ENCODE measurements at places on chromosomes 3 and 15.

DNA sequence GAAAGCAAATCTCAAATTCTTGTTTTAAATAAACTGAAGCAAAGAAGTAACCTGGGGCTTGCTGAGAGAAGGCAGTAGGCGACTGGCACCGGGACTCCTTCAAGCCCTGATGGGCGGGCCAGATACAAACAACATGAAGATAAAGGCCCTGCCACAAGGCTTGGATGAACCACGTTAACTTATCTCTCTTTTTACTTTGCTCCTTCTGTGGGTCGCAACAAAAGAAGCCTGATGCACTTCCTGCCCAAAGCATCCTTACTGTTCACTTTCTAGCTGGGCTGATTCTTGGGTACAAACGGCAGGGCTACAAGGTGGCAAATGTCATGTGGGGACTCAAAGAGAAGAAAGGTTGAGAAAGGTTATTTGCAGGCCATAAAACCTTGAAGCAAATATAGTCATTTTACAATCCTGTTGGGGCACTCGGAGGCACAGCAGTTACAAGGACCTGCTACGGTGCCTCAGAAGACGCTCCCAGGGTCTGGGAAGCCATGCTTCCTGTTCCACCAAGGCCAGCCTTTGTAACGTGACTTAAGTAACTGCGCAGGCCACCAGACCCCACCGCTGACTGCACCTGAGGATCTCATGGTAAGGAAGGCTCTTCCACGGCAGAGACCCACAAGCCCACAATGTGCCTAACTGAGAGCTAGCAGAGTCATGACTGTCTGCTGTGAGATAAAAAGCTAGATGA, 71.1 kb downstream of the CHSY1 start:
- no peak for DNase-seq

DNA sequence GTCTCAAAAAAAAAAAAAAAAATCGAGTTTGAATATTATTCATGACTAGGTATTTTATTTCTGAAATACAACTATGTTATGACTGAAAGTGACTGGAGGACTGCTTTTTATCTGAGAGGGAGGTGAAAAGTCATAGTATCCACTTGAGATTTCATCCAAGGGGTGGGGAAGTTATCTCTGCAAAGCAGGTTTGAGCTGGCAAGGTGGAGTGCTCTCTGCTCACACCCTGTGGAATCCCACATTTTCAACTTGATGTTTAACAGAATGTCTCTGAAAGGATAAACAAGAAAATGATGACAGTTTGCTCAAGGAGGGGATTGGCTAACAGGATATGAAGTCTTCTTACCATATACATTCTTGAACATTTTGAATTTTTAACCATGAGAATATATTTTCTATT, 27.3 kb upstream of the SEC62 start:
- no peak for DNase-seq

DNA sequence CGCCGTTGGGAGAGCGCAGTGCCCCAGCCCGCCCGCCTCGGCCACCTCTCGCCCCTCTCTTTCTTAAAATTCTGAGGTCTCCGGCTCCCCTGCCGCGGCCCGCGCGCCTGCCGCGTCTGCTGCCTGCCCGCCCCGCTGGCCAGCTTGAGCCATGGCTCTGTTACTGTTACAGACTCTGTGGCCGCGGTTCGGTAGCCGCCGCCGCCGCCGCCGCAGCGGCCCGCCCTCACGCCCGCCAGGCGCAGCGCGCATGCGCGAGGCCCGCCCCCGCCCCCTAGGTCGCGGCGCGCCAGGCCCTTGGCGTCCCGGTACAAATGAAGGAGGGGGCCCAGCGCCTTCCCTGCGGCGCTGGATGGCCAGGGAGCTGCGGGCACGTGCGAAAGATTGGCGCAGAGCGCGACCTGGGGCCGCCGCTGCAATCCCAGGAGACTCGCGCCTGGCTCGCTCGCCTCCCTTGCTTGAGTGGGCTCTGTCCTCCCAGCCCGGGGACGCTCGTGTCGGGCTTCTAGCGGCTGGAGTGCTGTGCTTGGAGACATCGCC, at the start of gene ONECUT1:
ONECUT1 (minus strand) TSS at position 168 of the 540 bp plus-strand sequence. CDS start 452 bp downstream, outside the sequence.
- peak; percentile 57 for DNase-seq

GRCh38 chr3:125434582-125435011, 59.5 kb upstream of the ZNF148 start:
- no peak for DNase-seq

DNA sequence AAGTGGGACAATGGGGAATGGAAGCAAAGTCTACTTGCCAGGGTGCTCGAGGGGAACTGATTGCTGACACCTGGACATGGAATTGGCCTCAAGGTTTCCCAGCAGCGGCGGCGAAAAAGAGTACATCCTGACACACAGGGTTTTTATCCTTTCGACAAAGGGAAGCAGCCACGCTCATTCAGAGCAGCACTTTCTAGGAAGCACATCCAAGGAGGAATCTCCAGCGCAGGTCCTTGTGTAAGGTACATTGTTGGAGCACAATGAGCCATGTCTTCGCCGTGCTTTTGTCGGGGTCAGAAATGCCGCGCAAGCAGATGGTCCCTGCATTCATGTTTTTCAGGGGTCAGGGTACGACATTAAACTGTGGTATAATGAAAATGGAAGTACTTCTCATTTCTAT, 16.8 kb downstream of the CACNA1D start:
- no peak for DNase-seq

DNA sequence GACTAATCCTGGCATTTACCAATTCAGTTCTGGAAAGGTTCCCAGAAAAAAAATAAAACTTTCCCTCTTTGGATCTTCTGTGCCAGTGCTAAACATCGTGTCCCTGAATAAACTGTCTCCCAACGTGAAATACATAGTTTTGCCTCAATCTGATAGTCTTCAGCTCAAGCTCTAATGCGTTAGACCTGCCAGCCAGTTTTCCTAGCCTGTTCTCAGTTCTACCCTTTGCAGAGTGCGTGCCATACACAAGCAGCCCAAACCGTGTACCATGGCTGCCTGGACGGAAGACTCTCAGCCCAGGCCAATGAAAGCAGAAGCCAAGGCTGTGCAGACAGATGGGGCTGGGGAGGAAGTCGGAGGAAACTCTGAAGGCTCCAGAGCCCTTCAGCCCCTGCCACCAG, 11.4 kb upstream of the OCA2 start:
- DNase-seq = no peak

DNA sequence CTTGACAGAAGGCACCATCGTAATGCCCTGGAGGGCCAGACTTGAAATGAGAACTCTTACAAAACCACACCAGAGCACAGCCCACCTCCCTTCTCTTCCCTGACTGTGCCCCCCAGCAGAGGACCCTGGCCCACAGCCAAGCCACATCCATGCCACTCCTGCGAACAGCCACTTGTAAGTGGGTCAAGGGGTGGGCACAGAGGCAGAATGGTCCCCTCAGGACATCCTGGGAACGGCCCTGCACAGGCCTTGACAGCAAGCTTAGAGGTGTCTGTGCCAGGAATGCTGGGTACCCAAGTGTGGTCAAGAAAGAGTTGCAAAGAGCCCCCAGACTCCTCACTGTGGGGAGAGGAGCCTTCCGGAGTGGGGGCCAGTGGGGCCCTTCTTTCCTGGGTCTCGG, 33.3 kb downstream of the HCN4 start:
- no peak for DNase-seq

- no peak for DNase-seq
Observed at GRCh38 chr3:121517953-121518655, 27.7 kb downstream of the POLQ start.

DNA sequence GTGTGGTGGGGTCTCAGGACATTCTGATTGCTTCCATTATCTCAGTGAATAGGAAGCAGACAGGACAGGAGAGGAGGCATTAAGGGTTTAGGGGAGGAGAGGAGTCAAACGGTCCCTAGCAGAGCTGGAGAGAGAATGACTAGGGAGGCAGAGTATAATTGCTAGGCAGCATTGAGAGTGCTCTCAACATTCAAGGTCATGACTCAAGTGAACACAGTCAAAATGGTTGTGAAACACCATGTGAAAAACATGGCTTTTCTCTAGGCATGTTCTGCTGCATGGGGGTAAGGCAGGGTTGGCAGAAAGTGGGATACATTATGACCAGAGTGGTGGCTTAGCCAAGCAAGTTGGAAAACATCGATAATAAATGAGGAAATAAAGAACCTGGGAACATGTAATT, 19.5 kb upstream of the HRH1 start:
- DNase-seq = no peak

DNA sequence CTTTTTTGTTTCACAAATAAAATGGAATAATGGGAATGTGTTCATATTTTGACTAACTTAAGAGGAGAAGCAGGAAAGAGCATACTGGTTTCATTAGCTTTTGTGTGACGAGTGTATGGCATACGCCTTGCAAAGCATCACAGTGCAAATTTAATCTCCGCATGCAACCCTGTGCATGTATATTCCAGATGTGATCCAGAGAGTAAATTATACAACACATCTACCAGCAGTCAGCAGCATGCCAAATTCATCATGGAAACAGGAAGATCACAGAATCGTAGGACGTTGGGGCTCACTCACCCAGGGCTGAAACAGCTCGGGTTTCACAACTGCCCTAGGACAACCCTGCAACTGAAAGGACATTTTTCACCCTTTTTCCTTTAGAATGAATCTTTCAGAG, 53.4 kb downstream of the ADAMTS9 start:
- DNase-seq = no peak

DNA sequence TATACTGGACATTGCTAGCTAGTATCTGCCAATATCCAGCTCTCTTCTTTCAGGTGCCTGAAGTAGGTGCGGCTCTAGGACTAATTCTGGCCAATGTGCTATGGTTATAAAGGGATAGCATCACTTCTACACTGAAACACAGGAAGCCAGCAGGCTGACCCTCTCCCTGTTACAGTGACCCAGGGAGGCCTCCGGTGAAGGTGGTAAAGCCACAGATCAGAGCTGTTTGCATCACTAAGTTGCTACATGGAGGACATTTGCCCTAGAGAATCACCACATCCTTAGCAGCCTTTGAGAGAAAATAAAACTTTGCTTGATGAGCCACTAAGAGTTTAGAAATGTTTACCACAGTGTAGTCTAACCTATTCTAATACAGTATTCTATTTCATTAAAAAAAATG, 161.4 kb downstream of the CHST2 start:
- no peak for DNase-seq

- no peak for DNase-seq
Observed at GRCh38 chr3:156038869-156039268, 81.5 kb upstream of the KCNAB1 start.

DNA sequence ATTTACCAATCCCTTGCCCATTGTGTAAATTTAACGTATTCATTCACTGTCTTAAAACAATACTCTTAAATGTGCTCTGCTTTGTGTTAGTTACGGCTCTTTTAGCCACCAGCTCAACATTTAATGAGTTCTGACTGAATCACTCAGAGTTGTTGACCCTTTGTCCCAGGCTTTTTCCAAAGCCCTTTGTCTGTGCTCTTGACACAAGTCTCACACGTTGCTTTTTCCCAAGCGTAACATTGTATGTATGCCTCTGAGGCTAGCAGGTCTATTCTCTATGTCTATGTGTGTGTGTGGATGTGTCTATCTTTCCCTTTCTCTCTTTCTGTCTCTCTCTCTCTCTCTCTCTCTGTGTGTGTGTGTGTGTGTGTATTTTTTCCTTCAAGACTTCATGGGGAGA, 435.4 kb upstream of the GOLIM4 start:
- DNase-seq = no peak

GRCh38 chr3:27591312-27592210, 107.4 kb upstream of the SLC4A7 start:
- no peak for DNase-seq

- DNase-seq = no peak
Observed at GRCh38 chr3:197595470-197596185, 39.9 kb upstream of the BDH1 start.

DNA sequence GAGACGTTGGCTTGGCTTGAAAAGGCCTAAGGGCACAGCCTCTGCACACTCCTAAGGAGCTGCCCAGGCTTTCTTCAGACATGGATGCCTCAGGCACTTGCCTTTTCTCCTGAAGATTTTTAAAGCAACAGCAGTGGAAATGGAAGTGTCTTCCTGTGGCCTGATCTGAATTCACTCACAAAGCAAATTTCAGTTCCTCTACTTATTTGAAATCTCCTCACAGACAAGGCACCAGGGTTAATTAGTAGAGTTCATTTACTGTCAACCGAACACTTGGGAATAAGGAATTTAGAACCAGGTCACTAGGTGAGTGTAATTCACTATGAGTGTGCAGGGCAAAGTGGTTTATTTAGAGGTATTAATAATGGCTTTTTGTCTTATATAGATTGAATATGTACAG, 27.2 kb upstream of the DAZL start:
- no peak for DNase-seq

DNA sequence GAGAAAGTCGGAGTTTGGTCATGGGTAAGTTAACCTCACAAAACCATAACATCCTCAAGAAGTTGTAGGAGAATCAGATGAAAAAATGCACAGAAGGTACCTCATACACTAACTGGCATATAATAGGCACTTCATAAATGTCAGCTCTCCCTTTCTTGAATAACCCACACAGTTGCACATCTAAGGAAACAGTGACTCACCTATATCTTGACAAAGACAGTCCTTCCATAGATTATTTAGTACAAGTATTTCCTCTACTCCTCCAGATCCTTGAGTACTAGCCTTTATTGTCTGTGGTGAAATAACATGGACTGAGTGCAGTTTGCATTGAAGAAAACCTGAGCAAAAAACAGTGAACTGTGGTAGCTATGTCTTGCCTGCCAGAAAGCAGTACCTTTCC, 46.6 kb downstream of the MAGI1 start:
- DNase-seq = no peak

DNA sequence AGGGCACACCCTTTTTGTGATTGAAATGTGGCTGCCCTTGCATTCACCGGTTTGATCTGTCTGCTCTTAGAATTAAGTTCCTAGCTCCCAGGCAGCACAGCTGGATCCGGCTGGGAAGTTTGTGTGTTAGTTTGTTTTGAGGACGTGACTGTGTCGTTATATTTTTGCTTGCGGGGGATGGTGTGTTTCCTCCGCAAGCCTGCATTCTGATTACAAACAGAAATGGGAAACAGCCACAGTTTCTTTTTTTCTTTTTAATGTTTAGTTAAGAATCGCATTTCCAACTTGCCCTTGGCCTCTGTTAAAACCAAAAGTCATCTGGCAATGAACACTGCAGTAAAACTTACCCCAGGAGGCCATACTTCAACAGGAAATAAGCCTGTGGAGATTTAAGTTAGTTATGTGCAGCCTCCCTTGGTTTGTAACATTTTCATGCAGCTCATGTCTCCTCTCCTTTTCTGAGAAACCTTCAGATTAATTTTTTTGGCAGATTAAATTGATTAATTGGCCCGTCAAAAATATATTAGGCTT, 888 bp downstream of the TMOD3 start:
- DNase-seq = no peak

DNA sequence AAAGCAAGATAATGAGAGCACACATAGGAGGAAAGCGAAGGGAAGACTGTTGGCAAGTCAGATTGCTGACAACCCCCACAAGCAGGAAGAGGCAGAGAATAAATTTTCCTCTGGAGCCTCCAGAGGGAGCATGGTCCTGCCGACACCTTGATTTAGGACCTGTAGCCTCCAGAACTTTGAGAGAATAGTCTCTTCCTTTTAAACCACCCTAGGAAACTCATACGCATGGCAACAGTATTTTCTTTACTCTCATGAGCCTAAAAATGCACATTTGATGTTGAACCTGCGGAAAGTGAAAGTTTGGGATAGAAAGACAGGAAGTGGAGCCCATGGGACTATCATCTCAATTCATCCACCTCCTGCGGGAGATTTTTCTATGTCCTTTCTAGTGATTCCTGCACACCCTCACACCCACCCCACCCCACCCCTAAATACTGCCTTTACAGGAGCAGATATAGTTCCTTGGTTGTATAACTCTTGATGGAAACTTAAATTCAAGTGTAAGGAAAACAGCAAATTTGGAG, 116.7 kb upstream of the LPP start:
- no peak for DNase-seq

- no peak for DNase-seq
Observed at GRCh38 chr3:30606301-30607031, at the start of gene TGFBR2. TGFBR2 (plus strand) TSS chr3:30606601; CDS start chr3:30606884, 283 bp downstream.
